ENCODE measurements at places on chromosomes 1 and 21.

DNA sequence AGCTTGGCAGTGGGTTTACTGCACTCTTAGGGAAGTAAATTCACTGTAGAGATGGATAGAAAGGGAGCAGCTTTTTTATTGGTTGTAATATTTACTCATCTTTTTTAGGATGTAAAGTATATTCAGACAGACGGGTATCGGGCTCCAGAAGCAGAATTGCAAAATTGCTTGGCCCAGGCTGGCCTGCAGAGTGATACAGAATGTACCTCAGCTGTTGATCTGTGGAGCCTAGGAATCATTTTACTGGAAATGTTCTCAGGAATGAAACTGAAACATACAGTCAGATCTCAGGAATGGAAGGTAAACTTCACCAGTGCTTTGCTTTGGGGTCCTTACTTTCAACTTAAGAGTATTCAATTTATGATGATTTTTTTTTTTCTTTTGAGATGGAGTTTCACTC is 3.2 kb downstream of the UHMK1 start:
- DNase-seq = no peak

DNA sequence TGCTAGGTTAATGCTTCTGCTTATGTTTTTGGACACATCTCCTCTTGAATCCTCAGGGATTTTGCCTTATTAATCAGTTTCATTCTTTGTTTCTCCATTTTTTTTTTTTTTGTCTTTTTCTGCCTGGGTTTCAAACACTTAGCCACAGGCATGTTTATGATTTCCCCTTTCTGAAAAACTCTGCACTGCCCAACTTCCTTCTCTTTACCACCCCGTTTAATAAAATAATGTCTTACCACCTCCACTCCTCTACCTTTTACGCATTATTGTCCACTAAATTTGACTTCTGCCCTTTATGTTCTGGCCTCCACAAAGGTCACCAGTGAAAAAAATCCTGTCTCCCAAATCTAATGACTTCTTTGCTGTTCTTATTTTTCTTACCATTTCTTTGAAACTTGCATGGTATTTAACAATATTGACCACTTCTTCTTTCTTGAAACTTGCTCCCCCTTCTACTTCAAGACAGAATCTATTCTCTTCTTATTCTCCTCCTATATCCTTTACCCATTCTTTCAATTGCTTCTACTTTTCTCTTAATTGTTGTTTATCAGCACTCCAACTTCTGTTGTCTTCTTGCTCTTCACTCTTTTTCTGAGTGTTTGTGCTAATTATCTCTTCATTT is 150.3 kb downstream of the TNFSF18 start:
- no peak for DNase-seq

DNA sequence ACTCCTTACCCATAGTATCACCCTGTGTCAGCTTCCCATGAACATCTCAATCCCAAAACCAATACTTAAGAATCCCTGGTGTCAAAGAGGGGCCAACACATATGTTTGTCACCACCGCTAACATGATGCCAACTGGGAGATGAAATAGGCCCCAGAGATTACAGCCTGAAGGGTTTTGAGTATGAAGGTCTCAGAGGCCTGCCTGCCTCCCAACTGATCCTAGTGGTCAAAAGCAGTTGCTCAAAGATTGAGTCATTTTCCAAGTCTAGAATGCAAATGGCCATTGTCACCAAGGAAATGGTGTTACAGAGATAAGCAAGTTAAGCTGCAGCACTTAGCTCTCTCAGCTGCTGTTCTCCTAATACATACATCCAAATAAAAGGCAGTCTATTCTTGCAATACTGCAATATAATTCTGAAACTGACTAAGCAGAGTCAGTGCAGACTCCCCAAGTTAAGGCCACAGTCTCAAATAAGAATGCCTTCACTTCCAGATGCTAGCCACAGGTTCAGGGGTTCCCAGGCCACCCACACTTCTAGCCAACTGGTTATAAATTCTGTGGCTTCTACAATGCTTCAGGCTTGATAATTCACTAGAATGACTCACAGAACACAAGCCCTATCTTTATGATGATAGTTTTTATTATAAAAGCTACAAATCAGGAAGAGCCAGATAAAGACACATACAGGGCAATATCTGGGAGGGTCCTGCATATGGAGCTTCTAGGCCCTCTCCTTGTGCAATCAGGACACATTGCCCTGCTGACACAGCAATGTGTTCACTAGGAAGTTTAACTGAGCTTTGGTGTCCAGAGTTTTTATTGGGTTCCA is 18.7 kb downstream of the DUSP10 start:
- DNase-seq = no peak

- no peak for DNase-seq
These were observed 16.2 kb upstream of the SLC2A1 start for GRCh38 chr1:42974767-42975437.

GRCh38 chr1:210233216-210233494 is 559 bp downstream of the SERTAD4 start:
- no peak for DNase-seq

DNA sequence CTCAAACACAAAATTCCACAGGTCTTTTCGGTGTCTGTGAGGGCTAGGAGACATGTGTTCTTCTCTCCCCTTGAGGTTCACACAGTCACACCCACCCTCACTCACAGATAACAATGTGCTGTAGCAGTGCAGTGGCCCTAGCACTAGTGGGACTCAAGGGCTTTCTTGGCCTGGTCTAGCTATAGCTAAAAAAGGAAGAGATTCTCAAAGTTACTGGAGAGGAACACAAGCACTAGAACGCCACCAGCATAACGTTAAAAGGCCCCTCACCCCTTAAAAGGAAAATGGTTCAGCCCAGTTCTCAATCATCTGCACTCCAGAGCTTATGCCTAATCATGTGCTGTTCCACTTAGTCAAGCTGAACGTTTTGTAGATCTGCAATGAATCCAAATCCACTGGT is 39.5 kb downstream of the RGS8 start:
- no peak for DNase-seq

DNA sequence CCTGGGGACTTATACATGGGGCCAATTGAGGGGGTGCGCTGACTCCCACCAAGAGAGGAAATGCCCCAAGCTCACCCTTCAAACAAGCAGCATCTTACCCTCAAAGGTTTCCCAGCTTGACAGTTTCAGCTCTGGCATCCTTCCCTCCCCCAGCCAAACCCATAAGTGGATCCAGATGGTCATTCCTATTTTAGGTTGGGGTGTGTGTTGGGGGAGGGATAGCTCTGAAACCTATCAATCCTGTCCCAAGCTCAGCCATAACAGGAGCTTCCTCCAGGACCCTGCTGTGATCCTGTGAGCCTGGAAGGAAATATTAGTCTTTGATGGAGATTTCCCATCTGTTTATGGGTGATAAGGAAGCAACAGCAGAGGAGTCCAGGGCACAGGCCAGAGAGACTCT is 3.4 kb upstream of the TMEM222 start:
- peak; percentile 97 for DNase-seq
